Spinal cord (tissue), 10 donors: ENCODE measurements at places on chromosomes 6 and 20. TPM values are rescaled to one million over a fixed set of nuclear protein-coding genes. Genes with fewer than 3 reads are reported as not detected.

- no peak for DNase-seq
Measured at GRCh38 chr6:80165143-80165542, 58.7 kb downstream of the BCKDHB start.

DNA sequence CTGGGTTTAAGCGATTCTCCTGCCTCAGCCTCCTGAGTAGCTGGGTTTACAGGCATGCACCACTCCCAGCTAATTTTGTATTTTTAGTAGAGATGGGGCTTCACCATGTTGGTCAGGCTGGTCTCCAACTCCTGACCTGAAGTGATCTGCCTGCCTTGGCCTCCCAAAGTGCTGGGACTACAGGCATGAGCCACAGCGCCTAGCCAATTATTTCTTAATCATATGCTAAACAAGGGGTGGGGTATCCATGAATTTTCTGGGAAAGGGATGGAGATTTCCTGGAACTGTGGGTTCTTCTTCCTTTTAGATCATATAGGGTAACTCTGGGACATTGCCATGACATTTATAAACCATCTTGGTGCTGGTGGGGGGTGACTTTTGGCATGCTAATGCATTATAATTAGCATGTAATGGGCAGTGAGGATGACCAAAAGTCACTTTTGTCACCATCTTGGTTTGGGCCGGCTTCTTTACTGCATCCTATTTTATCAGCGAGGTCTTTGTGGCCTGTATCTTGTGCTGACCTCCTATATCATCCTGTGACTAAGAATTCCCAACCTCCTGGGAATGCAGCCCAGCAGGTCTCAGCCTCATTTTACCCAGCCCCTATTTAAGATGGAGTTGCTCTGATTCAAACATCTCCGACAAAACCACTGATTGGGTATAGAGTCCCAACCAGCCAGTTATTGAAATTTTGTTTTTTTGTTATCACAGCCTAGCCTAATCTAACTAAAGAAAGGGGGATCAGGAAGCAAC, 29.9 kb upstream of the DDR1 start:
- no peak for DNase-seq

GRCh38 chr6:33426590-33427511, 7.0 kb downstream of the SYNGAP1 start:
- peak; percentile 69 for DNase-seq

- no peak for DNase-seq
Measured at GRCh38 chr6:85677234-85677956, 34.7 kb upstream of the SYNCRIP start.

The RAET1L gene
- total RNA-seq = not detected
